ENCODE measurements at places on chromosomes 13 and 19.

DNA sequence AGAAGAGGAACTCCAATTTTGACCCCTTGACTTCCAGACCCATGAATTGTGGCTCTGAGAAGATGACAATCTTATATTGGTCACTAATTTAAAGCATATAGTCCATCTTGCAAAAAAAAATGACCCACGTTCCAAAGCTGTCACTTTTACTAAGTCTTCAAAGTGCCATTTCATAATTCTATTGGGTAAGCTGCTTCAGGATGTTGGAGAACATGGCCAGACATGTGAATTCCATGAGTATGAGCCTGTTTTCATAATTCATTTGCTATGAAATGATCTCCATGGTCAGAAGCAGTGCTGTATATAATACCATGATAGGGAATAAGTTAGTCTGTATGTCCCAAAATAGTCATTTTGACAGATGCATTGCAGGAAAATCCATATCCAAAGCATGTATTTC, 1787.3 kb downstream of the SLITRK5 start:
- DNase-seq = no peak

- no peak for DNase-seq
Measured at GRCh38 chr19:40619333-40620160, 18.4 kb downstream of the LTBP4 start.

GRCh38 chr19:45772130-45772840, 3.2 kb upstream of the SIX5 start:
- DNase-seq = no peak

GRCh38 chr19:32223595-32224370, 121.6 kb upstream of the ZNF507 start:
- peak; percentile 0 for DNase-seq

- DNase-seq = no peak
Measured at GRCh38 chr13:28199089-28199488, 60.7 kb downstream of the PAN3 start.

DNA sequence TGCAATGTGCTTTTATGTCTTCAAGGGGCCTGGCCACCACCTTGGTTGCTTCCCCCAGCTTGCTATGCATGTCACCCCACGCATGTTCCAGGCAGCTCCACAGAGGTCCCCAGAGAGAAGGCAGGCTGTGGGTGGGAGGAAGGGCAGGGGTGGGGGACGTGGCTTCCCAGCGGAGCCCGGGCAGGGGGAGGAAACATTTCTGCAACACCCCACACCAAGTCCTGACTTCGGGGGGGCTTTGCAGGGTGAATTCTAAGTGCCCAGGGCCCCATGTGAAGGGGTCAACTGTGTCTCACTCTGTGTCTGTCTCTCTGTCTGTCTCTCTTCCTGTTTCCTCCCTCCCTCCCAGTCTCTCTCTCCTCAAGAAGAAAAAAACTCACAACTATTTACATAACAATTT, 39.6 kb downstream of the LTBP4 start:
- peak; percentile 42 for DNase-seq

- DNase-seq = no peak
Measured at GRCh38 chr13:45678282-45678681, 23.8 kb upstream of the CBY2 start.

- DNase-seq = no peak
Measured at GRCh38 chr13:43675577-43675976, 111.2 kb downstream of the ENOX1 start.

DNA sequence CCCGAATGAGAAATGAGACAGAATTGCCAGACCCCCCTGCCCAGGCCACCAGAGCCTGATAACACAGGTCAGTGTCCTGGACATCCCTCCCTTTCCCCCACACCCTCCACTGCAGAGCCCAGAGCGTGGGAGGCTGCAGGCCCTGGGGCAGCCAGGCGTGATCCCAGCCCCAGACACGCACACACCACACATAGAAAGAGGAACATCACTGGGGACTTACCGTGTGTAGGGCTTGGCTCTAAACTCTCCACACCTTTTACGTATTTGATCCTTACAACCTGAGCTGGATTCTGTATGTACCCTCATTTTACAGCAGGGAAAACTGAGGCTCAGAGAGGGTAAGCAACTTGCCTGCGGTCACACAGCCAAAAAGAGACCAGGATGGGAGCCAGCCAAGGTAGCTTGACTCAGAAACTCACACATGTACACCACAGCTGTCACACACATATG, 334 bp upstream of the ANGPTL6 start:
- no peak for DNase-seq

DNA sequence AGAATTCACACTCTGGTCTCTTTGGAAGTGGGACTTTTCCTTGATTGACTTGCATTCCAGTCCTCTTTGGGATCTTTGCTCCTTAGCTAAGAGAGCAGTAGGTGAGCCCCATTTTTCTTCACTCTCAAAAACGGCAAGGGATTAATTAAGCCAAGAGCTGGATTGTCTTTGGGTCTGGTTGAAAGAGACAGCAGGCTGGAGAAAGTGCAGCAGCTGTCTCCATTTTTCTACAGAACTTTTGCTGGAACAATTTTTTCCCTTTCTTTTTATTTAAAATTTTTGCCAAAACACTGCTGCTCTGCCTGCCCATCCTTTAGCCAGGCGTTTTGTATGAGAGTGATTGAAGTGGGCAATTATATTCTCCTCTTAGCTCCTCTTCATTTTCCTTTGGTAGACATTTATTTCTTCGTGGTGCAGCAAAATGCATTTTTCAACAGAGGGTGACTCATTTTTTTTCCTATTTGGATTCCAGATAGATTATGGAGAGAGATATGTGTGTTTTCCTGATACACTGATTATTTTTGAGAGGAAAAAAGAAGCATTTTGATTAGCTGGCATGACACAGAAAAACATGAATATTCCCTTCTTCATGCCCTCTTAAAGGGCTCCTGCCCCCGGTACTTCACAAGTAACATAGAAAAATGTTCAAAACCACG, 371.2 kb upstream of the NBEA start:
- DNase-seq = peak; percentile 3

- DNase-seq = no peak
Measured at GRCh38 chr13:72523593-72523992, 203.8 kb downstream of the MZT1 start.

DNA sequence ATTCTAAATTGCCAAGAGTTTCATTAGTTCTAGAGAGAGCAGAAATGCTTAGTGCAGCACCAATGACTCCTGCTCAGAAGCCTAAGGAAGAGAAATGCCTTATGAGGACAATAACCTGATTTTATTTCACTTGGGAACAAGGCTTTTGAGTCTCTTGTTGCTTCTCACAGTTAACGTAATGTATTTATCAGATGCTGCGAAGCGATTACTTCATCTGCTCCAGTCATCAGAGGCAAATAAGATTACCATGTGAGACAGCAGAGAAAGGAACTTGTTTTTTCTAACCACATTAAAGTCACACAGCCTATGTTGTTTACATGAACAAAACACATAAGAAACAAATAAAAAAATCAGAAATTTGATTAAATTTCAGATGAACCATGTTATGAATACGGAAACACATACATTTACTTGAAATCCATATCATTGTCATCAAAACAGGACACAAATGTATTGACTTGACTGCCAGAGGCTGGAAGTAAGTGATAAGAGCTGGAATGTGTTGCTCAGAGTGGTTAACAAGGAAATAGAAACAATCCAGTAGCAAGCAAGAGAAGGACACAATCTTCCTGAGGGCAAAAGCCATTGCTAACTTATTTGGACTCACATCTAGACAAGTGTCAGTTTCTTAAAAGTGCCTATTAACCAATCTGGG, 147.3 kb downstream of the LHFPL6 start:
- DNase-seq = peak; percentile 58

- DNase-seq = peak; percentile 61
Measured at GRCh38 chr19:46428239-46429135, at the start of gene PNMA8C. TSS of gene PNMA8C (minus strand) at chr19:46428936. CDS start at chr19:46428359, 577 bp downstream.

GRCh38 chr13:32164622-32165268, 133.2 kb downstream of the FRY start:
- peak; percentile 76 for DNase-seq

DNA sequence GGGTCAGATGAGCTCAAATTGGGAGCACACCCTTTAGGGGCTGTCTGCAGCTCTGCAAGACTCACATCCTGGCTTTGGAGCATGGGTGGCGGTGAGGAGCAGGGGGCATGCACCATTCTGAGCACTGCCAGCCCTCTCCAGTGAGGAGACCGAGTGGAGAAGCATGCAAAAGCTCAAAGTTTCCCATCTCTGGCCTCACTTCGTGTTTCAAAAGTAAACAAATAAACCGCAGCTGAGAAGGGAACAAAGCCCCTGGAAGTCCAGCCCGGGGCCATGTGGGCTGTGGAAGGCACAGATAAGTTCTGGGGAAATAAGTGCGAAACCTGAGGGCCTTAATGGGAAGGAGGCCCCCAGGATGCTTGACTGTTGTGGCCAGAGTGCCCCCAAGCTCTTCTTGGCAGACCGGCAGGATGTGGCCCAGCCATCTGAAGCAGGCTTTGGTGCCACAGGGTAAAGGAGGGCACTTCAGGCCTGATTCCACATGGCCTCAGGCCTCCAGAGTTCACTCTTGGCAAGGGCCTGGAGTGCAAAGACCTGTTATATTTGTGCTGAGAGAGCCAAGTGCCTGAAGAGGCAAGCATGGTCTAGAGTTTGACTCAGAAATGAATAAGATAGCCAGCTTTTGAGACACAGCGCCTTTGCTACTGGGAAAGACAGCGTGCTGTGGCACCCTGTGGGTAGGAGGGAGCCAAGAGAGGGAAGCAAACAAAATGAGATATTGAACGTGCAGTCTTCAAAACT, 1.2 kb downstream of the MEDAG start:
- peak; percentile 95 for DNase-seq

- DNase-seq = peak; percentile 13
Measured at GRCh38 chr13:46317120-46317519, 69.9 kb downstream of the RUBCNL start.

GRCh38 chr13:45921162-45921736, 69.7 kb upstream of the SIAH3 start:
- no peak for DNase-seq

DNA sequence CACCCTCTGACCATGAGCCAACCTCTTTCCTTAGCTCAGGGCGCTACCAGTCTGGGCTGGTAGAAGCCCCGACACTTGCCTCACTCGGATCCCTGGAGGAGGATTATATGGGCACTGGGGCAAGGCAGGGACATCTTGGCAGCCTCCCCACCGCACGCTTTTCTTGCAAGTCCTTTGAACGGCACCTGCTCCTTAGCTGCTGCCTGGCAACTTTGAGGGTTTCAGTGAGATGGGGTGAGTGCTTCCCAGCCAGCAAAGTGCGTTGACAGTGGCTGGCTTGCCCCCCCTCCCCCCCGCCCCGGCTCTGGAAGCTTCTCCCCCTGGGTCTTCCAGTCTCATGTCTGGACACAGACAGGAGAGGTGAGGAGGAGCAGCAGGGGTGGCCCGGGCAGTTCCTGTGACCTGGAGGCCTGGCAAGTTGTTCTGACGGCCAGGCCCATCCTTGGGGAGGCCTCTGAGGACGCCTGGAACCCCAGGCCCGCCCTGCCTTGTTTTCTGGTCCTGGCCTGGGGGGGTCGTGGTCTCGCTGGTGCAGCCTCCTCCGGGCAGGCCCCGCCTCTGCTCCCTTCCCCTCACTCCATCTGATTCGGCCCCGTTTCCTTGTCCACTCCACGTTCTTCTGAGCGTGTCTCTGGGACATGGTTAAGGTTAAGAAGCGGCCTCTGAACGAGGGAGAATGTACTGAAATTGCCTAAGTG, 75.2 kb downstream of the ATP11A start:
- no peak for DNase-seq

- no peak for DNase-seq
Measured at GRCh38 chr19:10076535-10076934, 9.6 kb upstream of the SHFL start.

DNA sequence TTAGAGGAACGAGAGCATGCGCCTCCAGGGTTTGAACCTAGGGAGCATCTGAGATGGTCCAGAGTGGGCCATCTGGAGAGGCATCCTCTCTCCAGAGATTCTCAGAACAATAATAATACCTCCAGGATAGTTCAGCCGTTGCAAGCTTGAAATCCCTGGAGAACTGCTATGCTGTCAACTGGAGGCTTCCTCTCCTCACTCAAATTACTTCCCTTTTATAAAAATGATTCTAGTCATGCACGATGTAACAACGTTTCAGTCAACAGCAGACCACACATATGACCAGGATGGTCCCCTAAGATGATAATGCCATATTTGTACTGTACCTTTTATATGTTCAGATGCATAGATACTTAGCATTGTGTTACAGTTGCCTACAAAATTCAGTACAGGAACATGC, 108.7 kb downstream of the SHISA2 start:
- DNase-seq = no peak

DNA sequence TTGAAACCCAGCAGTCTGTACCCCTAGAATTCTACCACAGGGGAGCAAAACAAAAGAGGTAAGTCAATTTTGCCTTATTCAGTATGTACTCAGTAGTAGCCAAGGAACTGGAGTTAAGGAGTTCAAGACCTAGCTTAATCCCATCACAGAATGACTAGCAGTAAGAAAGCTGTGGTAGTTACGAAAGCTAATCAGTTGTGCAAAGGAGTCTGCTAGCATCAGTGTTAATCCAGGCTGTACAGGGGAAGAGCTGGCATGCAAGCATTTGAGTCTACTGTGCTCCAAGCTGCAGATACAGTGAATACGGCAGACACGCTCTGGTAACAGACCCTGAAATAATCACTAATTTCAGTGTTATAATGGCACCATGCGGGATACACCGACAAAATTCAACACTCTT, 4.7 kb downstream of the DNMT1 start:
- DNase-seq = no peak

GRCh38 chr19:50398675-50399367, 14.7 kb downstream of the POLD1 start:
- no peak for DNase-seq

Data from mesenchymal stem cell (in vitro differentiated cells and primary cell).